ENCODE measurements at places on chromosomes 13 and 19.

GRCh38 chr19:14402332-14403144 is 16.6 kb downstream of the DDX39A start:
- no peak for DNase-seq

DNA sequence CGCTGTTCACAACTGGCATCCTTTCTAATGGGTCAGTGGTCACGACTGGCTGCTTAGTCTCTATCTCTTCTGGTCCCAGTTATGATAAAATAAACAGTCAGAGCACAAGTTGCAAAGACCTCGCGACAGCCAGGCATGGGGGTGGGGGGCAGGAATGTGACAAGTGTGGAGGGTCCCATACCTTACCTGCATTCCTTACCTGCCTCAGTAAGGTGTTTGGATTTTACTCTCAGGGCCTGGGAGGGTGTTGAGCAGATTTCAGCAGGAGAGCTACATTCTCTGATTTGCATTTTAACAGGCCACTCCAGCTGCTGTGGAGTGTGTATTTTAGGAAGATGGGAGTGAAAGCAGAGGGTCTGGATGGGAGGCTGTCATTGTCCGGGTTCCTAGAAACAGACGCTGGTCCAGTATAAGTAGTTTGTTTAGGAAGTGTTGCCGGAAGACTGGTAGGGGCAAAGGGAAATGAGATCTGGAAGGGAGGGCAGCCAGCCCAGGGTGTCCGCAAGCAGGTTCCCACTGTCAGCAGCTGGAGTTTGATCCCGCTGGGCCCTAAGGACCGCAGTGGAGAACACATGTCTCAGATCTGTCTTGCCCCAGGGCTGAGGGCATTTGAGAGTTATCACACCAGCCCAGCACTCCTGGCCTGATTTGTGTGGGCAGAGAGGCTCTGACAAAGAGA is 920.0 kb downstream of the UQCRFS1 start:
- no peak for DNase-seq

DNA sequence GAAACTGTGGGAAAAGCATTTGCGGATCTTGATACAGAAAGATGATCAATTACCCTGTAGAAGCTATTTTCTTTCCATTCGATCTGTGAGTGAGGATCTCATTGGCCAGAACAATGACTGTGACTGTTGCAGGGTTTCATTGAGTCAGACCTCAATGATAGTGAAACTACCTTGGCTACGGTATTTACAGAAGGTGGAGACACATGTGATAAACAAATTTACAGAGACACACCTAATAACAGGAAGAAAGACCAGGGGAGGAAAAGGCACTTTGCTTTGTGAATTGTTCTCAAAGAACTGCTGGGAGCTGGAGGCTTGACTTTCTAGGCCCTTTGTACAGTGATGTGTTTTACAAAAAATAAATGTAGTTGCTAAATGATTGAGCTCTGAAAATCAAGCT is 19.9 kb upstream of the ARGLU1 start:
- DNase-seq = no peak

DNA sequence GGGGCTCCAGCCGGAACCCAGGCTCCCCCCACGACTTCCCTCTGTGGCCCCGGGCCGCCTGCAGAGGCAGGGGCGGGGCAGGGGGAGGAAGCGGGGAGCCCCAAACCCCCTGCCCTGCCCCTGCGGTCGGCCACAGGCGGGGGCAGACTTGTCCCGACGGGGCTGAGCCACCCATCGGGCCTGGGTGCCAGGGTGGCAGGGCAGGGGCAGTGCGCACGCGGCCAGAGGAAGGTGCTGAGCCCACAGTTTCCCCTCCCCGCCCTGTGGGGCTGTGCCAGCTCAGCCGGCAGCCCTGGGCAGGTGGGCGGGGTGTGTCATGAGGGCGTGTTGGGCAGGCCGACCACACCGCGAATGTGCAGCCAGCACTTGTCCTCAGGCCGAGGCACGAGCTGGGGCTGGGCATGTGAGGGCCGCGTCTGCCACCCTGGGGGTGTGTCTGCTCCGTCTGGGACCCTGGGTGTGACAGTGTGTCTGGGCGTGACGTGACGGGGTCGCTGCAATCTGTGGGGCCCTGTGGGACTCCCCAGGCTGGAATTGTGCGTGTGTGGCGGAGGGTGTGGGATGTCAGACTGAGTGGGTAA is 17.7 kb downstream of the CCDC97 start:
- no peak for DNase-seq

GRCh38 chr19:58181902-58182576 is 822 bp upstream of the ZNF274 start:
- DNase-seq = no peak

DNA sequence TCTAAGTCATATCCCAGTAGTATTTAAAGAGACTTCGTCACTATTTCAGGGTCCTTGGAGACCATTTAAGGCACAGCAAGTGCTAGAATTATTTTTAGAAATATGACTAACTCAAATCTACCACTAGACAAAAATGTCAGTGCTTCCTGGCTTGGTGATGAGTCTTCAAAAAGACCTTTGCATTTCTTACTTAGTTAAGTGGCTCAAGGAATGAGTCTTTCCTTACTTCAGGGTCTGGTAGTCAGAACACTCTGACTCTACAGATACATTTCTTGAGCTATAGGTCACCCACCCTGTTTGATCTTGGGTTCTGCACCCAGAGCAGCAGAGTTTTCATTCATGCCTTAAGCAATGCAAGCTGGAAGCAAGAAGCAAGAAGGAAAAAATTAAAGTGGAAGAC is 191.0 kb upstream of the HTR2A start:
- no peak for DNase-seq

DNA sequence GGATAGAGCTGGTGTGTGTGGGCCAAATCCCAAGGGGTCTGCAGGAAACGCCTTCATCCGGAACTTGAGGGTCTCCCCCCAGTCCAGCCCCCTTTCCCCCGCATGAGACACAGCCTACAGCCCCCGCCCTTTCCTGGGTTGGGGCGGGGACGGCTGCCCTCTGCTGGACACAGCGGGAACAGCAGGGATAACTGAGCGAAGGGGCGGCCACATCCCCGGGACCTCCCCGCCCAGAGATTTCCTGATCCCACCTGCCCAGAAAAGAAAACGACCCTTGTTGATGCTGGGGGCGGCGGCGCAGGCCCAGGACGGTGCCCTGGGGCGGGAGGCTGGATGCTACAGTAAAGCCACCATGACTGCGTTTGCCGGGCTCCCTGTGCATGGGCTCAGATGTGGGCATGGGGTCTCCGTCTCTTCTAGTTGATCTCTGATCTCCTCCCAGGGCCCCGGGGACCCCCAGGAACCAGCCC is 14.2 kb downstream of the ONECUT3 start:
- DNase-seq = no peak

GRCh38 chr13:59492030-59492636 is 671.6 kb downstream of the DIAPH3 start:
- no peak for DNase-seq

GRCh38 chr19:4499318-4499717 is 19.0 kb downstream of the PLIN4 start:
- no peak for DNase-seq

- no peak for DNase-seq
These were observed 9.3 kb downstream of the IRF2BP1 start for GRCh38 chr19:45876411-45877197.

GRCh38 chr13:98475522-98475921 is 101.4 kb downstream of the STK24 start:
- no peak for DNase-seq

DNA sequence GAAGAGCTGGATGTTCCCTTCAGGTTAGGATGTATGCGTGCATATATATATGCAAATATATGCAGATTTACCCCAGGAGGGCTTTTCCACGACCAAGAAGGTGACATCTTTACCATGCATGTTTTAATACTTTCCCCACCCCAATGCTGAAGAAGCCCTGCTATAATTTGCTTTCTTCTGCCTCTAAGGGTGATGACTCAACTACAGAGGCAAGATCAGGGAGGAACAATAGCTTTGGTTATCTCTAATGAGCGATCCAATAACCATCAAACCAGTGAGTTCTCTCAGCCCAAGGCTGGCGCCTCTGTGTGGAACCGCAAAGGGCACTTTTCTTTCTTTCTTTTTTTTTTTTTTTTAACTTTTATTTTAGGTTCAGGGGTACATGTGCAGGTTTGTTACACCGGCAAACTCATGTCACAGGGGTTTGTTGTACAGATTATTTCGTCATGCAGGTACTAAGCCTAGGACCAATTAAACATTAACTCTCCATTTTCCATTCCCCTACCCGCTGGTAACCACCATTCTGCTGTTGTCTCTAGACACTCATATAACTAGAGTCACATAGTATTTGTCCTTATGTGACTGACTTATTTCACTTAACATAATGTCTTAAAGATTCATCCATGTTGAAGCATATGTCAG is 25.7 kb upstream of the UBE2L5 start:
- DNase-seq = no peak

- no peak for DNase-seq
These were observed 1335.1 kb upstream of the SPRY2 start for GRCh38 chr13:81676008-81676407.

DNA sequence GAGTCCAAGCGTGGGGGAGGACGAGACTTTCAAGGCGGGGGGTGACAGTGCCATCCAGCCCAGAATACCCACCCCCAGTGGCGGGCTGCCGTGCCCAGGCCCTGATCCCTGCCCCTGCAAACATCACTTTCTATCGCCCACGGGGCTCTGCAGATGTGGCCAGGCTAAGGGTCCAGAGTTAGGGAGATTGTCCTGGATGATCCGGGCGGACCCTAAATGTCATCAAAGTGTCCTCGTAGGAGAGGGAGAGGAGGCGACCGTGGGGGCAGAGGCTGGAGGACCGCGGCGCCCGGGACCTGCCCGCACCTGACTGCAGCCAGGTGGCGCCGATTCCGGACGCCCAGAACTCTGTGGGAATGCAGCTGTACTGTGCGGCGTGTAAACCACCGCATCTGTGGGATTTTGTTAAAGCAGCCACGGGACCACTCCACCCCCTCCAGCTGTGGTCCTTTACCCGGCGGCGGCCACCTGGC is 32.4 kb downstream of the GJA3 start:
- no peak for DNase-seq

- no peak for DNase-seq
These were observed 470.7 kb upstream of the SLITRK1 start for GRCh38 chr13:84352946-84353345.

GRCh38 chr13:106591299-106591698 is 23.4 kb upstream of the ARGLU1 start:
- no peak for DNase-seq

DNA sequence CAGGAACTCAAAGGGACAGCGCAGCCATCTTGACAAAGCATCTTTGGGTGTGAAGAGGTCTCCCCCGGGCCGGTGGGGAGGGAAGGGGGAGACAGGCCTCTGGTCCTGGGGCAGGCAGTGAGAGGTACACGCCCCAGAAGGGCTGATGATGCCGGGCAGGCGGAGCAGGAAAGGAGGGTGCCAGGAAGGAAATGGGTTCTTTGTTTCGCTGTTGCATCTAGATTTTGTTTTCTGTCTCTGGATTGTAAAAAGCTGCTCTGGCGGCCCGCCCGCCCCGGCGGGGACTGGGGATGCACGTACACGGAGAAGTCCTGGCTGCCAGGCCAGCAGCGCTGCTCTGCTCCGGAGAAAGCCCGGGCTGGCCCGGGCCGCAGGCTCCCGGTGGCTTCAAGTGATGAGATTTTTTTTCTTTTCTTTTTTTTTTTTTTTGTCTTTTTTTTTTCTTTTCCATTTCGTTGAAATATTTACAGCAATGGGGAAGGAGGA is 13.2 kb upstream of the ASF1B start:
- DNase-seq = no peak

GRCh38 chr19:49362929-49363267 is 682 bp upstream of the TEAD2 start:
- no peak for DNase-seq

- DNase-seq = no peak
These were observed 183.5 kb upstream of the TSC22D1 start for GRCh38 chr13:44759384-44760360.

DNA sequence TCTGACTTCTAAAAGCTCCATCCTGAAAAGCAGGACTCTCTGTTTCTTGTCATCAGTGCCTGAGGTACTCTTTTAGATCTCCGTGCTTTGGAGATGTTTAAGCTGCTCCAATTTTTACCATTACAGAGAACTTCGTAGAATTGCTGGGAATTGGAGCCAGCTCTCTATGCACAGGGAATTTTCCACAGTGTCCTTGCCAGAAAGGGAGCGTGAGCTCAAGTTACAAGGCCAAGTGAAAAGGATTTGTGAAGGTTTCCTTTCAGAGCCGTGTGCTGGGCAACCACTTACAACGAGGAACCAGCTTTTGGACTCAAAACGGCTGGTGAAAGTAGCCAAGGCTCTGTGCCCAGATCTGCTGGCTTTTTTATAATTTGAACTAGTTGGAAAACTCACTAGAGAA is 82.6 kb downstream of the NUFIP1 start:
- no peak for DNase-seq

- DNase-seq = no peak
These were observed 33.8 kb upstream of the VWA8 start for GRCh38 chr13:41994696-41995095.

DNA sequence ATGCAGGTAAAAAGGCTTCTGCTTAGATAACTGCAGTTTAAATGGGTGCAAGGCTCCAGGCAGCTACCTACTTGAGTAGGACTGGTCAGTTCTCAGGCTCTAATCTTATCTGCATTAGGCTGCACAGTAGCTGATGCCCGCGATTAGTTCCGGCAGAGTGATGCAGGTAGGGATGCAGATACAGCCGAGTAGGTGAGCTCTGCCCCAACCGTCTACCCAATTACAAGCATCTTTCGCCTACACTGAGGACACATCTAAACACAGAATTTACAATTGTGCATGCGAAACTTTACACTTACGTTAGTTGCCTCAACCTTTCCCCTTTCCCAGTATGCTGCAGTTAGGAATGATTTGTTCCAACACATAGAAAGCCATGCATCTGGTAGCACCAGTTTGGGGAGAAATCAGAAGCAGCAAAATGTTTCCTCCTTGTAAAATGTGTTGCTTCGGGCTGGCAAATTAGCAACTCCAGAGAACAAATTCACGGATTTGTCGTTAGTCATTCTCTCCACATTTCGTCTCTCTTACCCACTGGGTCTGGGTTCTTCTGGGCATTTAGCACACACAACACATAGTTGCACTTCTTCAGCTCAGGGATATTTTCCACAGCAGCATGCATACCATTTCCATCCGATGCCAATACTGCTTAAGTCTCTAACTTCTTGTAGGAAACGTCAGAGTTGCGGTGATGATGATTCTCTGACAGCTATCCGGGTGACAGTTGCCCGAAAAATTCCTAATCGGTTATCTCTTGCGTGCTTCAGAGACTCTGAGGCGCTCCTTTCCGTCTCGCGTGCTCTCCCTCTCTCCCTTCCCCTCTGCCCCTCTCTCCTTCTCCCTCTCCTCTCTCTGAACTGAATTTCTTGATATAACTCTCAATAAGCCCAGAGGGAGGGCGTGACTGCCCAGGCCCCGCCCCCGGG is at the start of gene PCDH9:
TSS of gene PCDH9 (minus strand) at position 856 of the 923 bp plus-strand sequence. CDS start 1,896 bp downstream, outside the sequence.
- no peak for DNase-seq

DNA sequence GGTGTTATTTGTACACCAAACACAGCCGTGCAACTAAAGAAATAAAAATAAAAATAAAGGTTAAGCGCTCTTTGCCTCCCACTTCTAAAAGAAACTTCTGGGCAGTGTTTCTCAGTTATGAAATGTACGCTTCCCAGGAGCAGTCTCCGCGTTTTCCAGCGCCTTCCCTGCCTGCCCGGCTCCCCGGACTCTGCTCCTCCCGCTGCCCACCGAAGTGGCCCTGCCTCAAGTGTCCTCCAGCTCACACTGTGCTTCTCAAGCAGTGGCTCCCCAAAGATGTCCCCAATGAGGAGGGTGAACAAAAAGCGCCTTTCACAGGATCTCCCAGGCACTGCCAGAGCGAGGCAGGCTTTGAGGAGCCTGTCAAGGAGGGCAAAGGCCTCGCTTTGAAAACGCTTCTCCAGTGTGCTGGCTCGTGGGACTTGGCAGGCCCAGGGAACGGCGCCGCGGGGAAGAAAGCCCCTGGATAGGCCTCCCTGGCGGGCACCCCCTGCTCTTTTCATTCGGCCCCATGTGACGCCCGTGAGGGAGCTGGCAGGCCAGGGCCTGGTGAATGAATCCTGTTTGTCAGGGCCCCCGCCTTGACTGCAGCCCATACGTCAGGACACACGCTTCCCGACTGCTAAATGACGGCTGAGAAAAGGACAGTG is 187.1 kb downstream of the FOXO1 start:
- DNase-seq = no peak

All from thoracic aorta (tissue), 2 donors.